ENCODE measurements at places on chromosomes 2 and 18.
A peak's percentile ranks its signal among the peaks of the same experiment; 100 is the strongest.

GRCh38 chr2:175001566-175001965, 3.6 kb downstream of the CHN1 start:
- DNase-seq = no peak

GRCh38 chr18:8562919-8563318, 46.3 kb upstream of the RAB12 start:
- DNase-seq = no peak

- no peak for DNase-seq
Measured at GRCh38 chr2:19762142-19762541, 139.6 kb downstream of the TTC32 start.

- DNase-seq = no peak
Measured at GRCh38 chr2:68837164-68837860, 33.9 kb downstream of the BMP10 start.

DNA sequence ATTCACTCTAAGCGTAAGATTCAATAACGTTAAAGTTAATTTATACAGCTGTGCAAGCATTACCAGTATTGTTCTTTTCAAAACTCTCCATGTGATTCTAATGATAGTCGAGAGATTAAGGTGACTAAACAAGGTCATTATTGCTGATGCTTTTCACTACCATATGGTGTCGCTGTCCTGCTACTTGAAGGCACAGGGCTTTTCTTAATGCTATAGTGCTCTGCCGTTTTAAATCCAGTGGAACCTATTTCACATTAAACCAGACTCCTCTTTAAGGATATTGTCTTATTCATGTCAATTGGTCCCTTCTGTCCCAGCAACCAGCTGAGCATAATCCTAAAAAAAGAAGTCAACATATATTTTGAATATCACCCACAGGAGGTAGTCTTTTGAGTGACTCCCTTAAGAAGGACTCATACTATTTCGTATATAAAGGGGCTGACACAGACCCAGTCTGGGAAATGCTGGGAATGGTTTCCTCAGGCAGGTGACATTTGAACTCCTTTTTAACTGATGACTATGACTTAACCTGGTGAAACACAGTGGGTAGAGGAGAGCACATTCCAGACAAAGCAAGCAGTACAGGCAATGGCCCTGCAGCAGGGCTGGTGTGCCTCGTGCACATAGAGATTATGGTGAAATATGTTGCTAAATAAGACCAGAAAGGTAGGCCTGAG, 53.9 kb upstream of the CYTIP start:
- peak; percentile 26 for DNase-seq

DNA sequence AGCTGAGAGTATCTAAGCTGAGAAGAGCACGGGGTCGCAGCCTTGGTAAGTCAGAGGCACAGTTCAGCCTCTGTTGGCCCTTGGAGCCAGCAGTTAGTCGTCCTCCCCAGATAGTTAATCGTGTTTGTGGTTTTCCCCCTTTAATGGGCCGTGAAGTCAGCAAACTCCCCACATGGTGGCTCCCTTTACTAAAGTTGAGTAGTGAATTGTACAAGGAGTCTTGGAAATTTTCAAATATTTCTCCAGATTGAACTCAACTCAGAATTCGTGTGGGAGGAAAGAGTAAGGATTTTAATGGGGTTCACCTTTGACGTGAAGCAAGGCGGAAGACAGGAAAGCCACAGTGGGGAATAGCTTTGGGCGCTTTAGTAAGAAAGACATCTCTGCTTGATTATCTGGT, 2.4 kb upstream of the ADCYAP1 start:
- DNase-seq = no peak

- DNase-seq = peak; percentile 71
Measured at GRCh38 chr2:104861351-104862057, 7.6 kb downstream of the POU3F3 start.

- no peak for DNase-seq
Measured at GRCh38 chr18:5238371-5238976, 41.4 kb upstream of the AKAIN1 start.

DNA sequence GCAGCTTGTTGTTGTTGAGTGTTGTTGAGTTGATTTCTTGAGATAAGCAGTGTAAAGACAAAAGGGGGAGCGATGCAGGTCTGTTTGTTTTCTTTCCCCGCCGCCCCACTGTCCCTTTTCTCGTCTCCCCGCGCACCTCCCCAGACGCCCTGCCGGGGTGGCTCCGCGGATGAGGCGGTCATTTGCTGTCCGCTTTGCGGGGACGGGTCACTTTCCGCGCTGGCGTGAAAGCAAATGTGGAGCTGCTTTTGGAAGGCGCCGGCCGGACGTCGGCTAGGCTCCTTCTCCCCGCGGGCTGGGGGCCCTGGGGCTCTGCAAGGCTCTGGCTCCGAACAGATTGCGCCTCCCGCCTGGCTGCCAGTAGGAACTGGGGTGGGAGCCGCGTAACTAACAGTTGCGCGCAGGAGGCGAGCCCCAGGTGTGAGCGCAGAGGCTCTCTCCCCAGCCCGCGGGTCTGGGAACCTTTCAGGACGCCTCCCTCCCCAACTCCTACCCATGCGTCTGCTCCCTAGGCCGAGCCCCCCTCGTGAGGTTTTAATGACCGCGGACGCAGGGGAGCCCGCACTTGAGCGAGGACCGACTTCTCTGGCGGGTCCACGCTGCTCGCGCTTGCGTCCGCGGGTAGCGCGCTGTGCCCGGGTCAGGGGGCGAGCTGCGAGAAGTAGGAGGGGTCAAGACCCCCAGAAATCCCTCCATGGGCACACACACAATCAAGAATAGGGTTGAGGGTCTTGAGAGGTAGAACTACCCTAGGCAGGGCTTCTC, 146.6 kb downstream of the MEIS1 start:
- DNase-seq = no peak

GRCh38 chr2:85534099-85534498, 4.9 kb upstream of the MAT2A start:
- no peak for DNase-seq

- DNase-seq = no peak
Measured at GRCh38 chr2:96698221-96698861, 41.5 kb downstream of the LMAN2L start.

GRCh38 chr2:132366421-132367180, 50.0 kb upstream of the GPR39 start:
- DNase-seq = peak; percentile 7

GRCh38 chr2:133411857-133412256, 156.4 kb downstream of the NCKAP5 start:
- DNase-seq = no peak

GRCh38 chr2:181123798-181124231, 143.4 kb downstream of the UBE2E3 start:
- DNase-seq = no peak

DNA sequence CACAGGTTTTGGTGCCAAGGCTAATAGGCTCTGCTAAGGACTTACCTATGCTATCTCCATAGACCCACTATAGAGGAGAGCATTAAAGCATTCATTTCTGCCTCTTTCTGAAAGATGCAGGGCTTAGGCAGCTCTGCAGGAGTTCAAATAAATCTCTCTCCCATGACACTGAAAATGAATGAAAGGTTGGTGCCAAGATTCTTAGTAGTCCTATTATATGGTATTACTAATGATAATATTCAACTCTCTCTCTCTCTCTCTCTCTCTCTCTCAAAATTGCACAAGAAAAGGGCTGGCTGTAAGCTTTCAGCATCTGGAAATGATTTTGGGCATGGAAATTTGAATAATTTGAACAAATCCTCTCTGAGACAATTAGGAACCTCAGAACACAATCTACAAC, 433.7 kb downstream of the MBD2 start:
- no peak for DNase-seq

DNA sequence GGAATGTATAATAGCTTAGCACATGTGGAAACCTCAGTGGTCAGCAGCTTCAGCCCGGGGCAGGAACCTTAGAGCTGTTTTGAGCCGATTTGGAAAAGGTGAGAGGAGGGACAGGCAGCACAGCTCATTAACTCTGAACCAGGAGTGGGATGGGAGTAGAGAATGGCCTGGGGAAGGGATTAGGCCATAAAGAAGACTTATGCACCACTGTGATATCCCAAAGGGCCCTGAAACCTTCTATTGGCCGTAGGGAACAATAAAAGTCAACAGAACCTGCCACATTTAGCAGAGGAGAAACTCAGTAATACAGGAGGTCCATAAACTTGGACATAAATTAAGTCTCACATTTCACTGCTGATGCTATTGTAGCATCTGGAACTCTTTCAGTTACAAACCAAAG, 124.2 kb upstream of the REV1 start:
- DNase-seq = no peak

DNA sequence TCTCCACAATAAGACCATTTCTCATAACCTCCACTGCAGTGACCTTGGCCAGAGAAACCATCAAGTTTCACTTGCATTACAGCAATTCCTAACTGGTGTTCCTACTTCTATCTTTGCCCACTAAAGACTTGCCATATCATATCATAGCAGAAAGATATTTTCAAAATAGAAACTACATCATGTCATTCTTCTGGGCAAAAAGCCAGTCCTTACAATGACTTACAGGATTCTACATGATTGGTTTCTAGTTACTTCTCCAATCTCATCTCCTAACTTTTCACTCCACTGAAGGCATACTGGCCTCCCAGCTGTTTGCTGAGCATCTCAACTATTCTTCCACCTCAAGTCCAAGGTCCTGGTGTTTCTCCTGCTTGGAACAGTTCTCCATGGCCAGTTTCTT, 151.4 kb downstream of the HNMT start:
- no peak for DNase-seq

DNA sequence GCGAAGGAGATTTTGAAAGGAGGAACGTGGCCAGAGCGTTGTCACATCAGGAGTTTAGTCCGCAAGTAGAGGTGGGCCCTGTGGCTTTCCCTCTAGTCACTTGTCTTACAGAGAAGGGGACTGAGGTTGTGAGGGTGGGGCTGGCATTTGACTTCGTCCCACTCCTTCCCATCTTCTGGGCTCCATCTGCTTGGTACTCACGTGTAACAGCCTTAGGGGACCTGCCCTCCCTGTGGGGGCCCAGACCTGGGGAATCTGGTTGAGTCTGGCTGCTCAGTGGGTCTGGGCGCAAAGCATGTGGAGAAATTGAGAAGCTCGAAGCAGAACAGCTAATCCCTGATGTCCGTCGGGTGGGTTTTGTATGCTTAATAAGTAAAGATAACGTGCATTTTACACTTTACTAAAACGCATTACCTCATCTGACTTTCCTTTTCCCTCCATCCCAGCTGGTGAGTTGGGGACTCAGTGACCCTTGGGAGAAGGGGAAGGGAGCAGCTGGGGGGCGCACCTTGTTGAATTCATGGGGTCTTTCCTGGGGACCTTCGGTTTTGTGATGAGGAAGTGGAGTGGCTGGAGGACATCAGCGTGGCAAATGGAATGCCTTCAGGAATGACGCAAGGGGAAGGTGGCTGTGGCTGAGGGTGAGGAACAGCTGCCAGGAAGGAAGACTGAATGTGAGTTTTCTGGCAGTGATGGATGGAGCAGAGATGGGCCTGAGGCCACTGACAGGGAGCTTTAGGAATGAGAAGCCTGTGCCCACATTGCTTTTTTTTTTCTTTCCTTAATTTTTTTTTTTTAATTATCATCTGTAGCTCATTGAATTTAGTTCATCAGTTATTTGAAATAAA, 44.8 kb downstream of the ASAP2 start:
- DNase-seq = no peak

- no peak for DNase-seq
Measured at GRCh38 chr18:77948567-77948966, 698.9 kb downstream of the GALR1 start.

- no peak for DNase-seq
Measured at GRCh38 chr2:147294825-147295392, 549.9 kb upstream of the ACVR2A start.

GRCh38 chr2:162581959-162582798, 238.2 kb downstream of the GCA start:
- no peak for DNase-seq

DNA sequence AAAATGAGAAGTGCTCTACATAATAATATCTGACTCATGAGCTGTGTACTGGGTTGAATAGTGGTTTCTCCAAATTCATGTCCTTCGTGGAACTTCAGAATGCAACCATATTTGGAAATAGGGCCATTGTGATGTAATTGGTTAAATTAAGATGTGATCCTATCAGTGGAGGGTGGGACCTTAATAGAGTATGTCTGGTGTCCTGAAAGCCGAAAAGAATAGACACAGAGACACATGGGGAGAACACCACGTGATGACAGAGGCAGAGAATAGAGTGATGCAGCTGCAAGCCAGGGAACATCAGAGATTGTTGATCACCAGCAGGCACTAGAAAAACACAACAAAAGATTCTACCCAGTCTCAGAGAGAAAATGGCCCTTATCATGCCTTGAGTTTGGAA, 310.1 kb downstream of the EXOC6B start:
- peak; percentile 82 for DNase-seq

- no peak for DNase-seq
Measured at GRCh38 chr18:77006305-77007175, 126.0 kb downstream of the MBP start.

DNA sequence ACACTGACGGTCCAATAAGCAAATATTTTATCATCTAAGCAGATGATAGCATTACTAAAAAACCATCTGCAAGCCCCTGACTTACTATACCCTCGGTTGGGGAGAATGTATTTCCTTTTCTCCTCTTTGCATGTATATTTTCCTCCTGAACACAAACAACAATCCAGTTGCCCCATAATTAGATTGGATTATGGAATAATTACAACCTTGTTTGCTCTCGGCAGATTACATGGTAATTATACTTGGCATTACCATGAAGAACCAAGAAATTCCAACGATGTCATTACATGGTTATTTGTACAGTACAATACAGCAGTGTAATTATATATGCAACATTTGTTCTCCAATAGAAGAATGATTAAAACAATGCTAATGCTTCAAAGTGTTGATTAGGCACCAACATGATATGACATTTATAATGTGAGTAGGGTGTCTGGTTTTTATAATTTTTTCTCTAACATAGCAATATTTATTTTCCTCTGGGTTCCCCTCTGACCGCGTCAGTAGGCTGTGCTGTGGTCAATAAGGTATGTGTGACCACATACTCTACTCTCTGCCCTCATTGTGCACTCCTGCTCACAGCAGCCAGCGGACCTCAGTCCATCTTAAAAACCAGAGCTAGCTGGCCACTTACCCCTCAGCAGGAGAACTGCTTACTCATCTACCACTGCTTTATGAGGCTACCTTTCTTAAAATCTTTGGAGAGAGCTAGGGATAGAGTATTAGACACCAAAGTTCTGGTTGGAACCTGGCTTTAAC, 176.1 kb downstream of the INSIG2 start:
- DNase-seq = no peak

GRCh38 chr2:111191877-111192276, 71.2 kb downstream of the BCL2L11 start:
- no peak for DNase-seq

GRCh38 chr2:176415937-176416499, 146.8 kb downstream of the MTX2 start:
- DNase-seq = no peak

DNA sequence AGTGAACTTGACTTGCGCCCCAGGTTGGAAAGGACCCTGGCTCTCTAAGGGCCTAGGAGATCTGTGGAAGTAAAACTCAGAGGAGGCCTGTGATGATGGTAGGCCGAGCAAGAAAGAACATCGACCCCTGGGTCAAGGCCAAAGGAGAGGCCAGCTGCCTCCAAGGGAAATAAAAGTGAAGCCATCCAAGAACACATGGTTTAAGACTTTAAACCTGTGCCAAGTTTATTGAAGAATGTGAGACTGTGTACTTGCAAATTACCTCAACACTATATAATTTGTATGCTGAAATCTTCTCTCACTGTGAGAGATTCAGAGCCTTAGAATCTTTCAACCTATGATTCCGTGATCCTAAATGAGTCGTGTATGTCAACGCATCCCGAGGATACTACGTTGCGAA, 40.7 kb upstream of the COBLL1 start:
- no peak for DNase-seq
